Stimulated activated CD4-positive, alpha-beta T cell treated with anti-CD3 and anti-CD28 coated beads, Interleukin-2, amount 100 ng/mL, for 24 hours (primary cell): ENCODE measurements at places on chromosomes 7 and 10.

GRCh38 chr7:16484453-16485158 lies 19.1 kb upstream of the SOSTDC1 start:
- DNase-seq, result no peak

- DNase-seq, result no peak
Measured at GRCh38 chr7:123749537-123749857, 694 bp upstream of the WASL start.

GRCh38 chr7:99123571-99124033 lies 20.3 kb downstream of the SMURF1 start:
- DNase-seq, result no peak

DNA sequence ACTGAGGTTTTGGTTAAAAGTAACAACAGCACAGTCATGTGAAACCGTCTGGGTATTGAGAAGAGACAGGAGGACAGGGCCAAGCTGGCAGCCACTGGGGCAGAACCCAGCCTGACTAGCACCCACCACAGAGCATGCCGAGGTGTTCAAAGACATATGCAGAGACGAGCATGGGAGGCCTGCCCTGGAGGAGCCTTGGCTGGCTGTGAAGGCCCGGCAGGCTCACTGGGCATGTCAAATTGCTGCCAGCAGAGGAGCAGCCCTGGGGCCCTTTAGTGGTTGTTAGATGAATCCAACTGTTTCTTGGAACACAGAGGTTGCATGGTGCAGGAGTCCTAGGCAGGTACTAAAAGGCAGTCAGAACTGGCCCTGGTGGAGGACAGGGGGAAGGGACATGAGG lies 5.0 kb upstream of the GDF2 start:
- DNase-seq, result no peak

GRCh38 chr10:1679821-1680650 lies 57.3 kb downstream of the ADARB2 start:
- DNase-seq, result no peak

DNA sequence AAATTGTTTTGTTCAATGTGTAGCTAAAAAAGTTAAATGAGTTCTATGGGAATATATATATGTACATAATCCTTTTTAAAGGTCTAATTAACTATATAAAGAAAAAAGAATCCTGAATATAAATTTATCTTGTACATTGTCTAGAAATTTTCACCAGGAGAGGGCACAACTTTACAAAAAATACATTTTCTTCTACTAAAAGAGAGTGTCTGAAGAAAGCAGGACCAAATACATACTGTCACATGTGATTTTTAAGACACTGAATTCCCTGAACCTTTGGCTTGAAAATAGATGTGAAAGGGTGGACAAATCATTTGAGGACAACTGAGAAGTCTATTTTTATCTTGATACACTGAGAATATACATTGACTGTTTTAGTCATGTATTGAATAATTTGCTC lies 204.3 kb downstream of the DGKB start:
- no peak for DNase-seq

DNA sequence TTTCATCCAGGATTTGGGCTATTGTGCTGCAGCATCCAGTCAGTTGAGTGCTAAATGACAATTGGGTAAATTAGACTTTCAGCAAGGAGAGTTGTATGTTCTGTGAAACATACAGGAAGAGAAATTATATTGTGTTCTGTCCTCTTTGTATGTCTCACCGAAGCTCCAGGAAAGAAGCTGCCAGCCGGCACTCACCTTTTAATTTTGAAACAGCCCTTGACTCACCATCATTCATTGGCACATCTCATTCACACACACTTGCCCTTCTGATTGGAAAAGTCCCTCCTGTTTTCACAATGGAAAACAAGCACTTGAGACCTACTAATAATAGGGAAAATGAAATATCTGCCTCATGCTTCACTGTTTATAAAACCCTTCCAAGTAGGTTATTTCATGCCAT lies 495.6 kb downstream of the RPS24 start:
- DNase-seq, result no peak

DNA sequence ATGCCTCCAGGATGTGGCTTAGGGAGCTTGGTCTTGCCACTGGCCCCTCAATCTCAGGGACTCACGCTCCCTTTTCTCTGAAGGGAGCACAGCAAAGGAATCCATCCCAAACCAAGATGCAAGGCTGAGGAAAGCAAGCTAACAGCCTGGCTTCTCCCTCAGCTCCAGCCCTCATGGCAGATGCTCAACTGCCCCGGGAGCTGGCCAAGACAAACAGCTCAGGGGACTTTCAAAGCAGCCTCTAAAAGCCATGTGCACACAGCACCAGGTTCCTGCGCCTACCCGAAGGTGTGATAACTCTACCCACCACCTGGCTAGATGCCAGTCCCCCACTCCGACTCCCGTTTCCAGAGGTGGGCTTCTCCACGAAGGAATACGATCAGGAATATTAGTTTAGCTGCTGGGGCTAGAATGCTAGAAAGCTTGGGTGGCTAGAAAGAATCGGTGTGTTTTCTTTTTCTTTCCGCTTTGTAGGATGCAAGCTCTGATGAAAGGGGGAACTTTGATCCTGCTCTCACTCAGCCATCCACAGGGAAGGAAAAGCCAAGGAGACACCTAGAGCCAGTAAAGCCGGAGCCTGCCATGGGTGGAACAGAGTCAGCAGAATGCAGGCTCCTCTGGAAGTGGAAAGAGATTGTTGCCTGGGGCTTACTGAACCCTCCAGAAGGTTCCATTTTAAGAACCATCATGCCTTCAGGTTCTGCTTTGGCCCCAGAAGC lies 89.0 kb upstream of the FGFR2 start:
- DNase-seq, result no peak

DNA sequence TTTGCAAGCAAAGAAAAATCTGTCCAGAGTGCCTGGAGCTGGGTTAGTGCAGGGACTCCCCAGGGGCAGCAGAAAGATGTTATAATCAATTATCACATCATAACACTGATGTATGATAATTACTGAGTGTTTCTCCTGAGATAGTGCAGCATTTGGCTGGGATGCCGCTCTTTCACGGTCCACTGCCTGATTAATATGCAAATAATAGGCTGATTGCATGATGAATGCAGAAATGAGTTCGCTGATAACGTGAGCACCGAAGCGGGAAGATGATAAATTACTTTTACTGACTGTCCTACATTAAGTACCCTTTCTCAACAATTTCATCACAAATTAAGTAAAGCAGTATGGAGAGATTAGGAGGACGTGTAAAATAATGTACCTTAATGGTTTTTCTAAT lies 71.4 kb upstream of the SH2B2 start:
- no peak for DNase-seq
